CD8-positive, alpha-beta T cell (primary cell): ENCODE measurements at places on chromosomes 6 and 20.

- no peak for DNase-seq
These were observed 16.9 kb upstream of the HBS1L start for GRCh38 chr6:135071541-135071940.

GRCh38 chr6:84791233-84791632 is 26.8 kb upstream of the TBX18 start:
- no peak for DNase-seq

DNA sequence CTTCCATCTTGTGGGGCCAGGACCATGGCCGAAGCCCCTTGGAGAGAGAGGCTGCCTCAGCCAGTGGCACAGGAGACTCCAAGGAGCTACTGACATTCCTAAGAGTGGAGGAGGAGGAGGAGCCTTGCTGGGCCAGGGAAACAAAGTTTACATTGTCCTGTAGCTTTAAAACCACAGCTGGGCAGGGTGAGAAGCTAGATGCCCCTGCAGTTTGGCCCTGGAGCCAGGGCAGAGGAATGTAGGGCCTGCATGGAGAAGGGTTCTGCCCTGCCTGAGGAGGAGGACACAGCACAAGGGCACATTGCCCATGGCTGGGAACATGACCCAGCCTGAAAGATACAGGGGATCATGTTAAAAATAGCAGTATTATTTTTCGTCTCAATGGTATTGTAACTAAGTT is 37.4 kb downstream of the PLCG1 start:
- DNase-seq = no peak

- DNase-seq = no peak
These were observed 237.4 kb downstream of the PTPRK start for GRCh38 chr6:128282961-128283360.

- DNase-seq = no peak
These were observed 60.5 kb downstream of the JPH2 start for GRCh38 chr20:44126445-44126844.

DNA sequence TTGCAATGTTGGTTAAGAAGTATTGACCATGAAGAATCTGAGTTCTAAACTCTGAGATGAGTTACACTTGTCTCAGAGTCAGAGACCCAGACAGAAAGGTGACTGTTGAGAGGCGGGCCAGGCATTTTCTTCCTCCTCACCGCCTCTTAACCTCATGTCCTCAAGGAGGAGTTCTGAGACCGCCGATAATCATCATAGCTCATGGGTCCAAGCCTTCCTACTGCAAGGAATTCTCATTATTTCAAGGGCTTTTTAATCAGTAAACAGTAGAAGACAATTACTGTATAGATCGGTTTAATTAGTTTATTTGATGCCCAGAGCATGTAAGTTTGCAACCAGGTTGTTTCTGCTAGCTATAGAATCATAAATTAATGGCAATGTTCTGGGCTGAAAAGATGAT is 382.4 kb upstream of the MMS22L start:
- DNase-seq = no peak

DNA sequence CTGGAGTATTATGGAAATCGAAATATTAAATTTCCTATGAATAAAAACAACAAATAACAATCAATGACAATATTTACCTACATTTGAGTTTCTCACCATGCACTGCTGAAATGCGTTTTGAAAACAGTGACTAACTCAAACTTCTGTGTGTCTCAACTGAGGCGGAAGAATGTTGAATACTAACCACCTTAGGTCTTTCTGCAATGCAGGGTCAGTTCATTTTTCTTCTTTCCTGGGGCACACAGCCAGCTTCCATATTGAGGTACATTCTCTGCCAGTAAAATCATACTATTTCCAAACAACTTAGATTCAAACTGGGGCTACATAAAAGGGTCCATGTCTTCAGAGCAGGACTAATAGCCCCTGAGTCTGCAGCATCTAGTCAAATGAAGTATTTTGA is 310.1 kb downstream of the UTRN start:
- no peak for DNase-seq

GRCh38 chr20:924639-925038 is 8.5 kb upstream of the ANGPT4 start:
- DNase-seq = no peak

DNA sequence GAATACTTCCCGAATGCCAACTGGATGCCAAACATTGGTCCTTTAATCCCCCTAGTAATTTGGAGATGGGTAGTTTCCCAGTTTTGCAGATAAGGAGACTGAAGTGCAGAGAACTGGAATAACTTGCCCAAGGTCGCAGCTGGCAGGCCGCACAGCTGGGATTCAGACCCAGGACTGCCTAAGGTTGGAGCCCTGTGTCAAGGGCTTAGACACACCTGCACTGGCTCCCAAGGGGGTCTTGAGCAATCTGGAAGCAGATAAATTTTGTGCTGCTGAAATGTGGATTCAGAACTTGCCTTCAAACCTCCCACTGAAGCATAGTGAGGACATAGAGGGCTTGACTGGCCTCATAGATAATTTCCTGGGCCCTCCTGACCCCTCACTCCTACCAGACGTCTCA is 30.5 kb downstream of the FOXP4 start:
- DNase-seq = no peak

DNA sequence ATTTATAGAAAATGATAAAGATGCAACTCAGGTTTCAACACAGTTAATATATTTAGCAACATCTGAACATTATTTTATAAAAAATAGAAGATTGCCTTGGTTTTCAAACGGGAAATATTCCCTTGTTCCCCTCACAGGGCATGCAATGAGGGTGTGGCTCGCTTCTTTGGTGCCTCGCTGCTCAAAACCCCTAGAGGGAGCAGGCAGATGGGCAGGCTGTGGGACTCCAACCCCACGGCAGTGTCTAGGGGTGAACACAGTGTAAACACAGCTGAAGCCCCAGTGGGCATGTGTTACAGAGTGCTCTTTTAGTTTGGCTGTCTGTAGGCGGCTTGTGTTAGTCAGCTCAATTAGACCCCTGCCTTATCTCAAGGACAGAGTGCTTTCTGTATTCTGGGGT is 560.8 kb upstream of the IMPG1 start:
- DNase-seq = no peak

- DNase-seq = no peak
These were observed 91.8 kb downstream of the TRMT11 start for GRCh38 chr6:126077810-126078776.

- no peak for DNase-seq
These were observed 21.5 kb downstream of the NOL4L start for GRCh38 chr20:32563311-32564272.

DNA sequence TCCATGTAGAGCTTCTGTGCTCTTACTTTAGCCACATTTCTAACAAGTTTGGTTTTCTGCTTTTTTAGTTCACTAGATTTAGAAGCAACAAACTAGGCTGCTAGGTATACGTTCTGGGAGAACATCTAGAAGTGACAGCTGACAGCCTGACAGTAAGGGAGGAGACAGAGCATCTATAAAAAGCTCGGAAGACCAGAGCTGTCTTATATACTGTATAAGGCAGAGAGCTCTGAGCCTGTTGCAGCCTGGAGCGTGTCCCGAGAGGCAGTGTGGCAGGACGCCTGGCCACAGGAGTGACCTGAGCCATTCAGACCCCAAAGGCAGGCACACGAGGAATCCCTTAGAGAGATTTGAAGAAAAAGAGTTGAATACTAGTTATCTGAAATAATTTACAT is 24.6 kb downstream of the PPP1R14C start:
- DNase-seq = no peak

GRCh38 chr6:73696966-73697655 is 1.1 kb downstream of the CD109 start:
- DNase-seq = no peak

GRCh38 chr20:17807651-17808050 is 107.9 kb downstream of the BANF2 start:
- no peak for DNase-seq

- DNase-seq = no peak
These were observed 44.7 kb downstream of the BMP6 start for GRCh38 chr6:7770601-7771000.

- no peak for DNase-seq
These were observed 728 bp downstream of the PSMA7 start for GRCh38 chr20:62142252-62143080.

DNA sequence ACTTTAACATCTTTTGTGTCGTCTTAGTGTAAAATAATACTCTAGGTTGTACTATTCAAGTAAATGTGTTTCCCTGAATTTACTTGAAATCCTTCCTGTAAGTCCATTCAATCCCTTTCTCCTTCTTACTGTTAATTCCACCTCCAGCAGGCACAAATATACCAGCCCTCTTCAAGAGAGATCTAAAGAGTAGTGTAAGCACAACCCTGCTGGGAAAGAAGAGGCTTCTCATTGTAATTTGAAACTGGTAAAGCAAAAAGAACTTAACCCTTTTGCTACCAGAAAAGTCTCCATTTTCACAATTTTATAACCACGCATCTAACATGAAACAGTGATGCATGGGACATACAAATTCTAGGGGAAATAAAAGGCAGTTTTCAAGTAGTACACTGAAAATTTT is at the start of gene BMP5:
TSS of gene BMP5 (minus strand) at position 191 of the 400 bp plus-strand sequence. CDS start 725 bp downstream, outside the sequence.
- DNase-seq = no peak

DNA sequence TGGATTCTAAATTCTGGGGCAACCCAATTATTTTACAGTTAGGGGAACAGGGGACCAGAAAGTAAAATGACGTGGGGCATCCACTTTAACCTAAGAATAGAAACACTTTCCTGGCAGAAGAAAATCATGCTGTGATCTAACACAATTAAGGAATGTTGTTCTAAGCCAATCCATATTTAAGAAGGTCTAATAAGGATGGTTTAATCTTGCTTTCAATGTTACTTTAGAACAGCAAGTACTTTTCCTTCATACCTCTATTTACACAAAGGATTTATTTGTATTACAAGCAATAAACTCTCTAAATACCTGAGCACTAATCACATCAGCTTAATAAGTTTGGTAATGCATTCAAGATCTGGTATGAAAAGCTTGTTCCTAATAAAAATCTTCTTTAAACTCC is 32.4 kb downstream of the SLC2A12 start:
- no peak for DNase-seq

DNA sequence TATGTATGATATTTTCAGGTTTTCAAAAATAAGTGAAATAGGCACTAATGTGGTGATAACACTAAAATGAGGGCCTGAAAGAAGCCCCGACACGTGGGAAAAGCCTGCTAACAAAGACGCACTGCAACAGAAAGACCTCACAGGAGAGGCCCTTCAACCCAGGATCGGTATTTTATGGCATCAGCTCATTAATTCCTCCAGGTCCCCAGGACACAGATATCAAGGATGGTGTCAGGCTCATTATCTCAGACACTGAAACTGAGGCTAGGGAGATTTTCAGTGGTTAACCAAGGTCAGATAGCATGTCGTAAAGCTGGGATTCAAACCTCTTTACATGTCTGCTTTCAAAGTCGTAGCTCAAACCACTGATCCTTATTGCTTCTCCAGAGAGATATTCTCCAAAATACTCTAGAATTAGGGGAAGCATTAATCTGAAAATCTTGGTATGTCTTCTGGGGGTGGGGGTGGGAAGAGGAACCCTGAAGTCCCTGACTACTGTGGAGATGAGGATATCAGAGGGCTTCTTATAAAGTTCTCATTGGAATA is 64.1 kb downstream of the PPP1R3G start:
- DNase-seq = no peak

DNA sequence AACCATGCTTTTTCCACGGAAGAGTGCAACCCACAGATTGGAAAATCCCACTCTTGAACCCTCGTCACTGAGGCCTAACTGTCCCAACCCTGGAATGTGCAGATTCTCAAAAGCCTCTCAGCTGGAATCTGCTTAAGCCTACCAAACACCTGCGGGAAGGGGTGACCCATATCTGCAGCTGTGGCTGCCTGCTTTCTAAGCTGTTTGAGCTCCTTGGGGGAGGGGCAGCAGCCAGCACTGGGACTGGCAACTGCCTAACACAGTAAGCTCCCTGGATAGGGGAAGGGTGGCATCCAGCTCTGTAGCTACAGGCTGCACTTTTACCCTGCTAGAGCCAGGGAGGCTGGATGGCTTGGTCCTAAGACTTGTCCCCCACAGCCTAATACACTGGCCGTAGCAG is 579.6 kb downstream of the COL12A1 start:
- no peak for DNase-seq

- no peak for DNase-seq
These were observed 164.8 kb downstream of the MRPL14 start for GRCh38 chr6:43962458-43962857.

GRCh38 chr6:112710710-112711109 is 363.6 kb downstream of the RFPL4B start:
- no peak for DNase-seq

DNA sequence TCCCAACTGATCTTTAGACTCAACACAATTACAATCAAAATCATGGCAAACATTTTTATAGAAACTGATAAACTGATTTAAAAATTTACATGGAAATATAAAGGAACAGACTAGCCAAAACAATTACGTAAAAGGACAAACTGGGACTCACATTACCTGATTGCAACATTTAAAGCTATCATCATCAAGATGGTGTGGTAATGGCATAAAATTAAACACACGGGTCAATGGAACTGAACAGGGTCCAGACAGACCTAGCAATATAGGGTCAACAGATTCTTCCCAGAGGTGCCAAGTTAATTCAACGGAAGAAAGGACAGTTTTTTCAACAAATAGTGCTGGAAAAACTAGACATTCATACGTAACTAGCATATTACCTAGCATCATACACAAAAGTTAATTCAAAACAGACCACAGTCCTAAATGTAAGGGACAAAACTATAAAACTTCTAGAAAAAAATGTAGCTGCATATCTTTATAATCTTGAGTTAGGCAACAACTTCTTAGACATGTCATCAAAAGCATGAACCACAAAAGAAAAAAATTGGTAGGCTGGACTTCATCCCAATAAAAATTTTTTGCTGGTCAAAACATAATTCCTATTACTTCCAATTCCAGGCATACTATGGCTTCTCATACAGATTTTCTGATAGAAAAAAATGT is 147.4 kb upstream of the BEND6 start:
- no peak for DNase-seq

DNA sequence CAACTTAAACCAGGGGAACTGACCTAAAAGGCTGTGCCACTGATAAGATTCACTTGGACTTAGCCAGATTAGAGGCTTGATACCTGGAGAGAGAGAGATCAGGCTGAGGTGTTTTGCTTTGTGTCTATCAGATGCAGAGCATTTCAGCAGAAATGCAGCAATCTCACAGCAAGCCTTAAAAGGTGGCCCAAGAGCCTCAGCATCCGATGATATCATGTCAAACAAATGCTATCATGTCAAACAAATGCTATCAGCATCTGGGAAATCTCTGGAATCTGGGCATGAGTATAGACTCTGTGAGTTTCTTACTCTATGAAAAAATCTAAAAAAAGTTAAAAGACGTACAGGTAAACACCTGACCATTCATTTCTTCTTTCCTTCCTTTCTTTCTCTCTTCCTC is 718.9 kb downstream of the EYS start:
- no peak for DNase-seq

- DNase-seq = no peak
These were observed 53.1 kb upstream of the ARMC2 start for GRCh38 chr6:108795122-108795521.
